Activated naive CD8-positive, alpha-beta T cell treated with anti-CD3 and anti-CD28 coated beads for 36 hours (primary cell): ENCODE measurements at places on chromosomes 16 and 17. TPM values are rescaled to one million over a fixed set of nuclear protein-coding genes. Genes with fewer than 3 reads are reported as not detected.

DNA sequence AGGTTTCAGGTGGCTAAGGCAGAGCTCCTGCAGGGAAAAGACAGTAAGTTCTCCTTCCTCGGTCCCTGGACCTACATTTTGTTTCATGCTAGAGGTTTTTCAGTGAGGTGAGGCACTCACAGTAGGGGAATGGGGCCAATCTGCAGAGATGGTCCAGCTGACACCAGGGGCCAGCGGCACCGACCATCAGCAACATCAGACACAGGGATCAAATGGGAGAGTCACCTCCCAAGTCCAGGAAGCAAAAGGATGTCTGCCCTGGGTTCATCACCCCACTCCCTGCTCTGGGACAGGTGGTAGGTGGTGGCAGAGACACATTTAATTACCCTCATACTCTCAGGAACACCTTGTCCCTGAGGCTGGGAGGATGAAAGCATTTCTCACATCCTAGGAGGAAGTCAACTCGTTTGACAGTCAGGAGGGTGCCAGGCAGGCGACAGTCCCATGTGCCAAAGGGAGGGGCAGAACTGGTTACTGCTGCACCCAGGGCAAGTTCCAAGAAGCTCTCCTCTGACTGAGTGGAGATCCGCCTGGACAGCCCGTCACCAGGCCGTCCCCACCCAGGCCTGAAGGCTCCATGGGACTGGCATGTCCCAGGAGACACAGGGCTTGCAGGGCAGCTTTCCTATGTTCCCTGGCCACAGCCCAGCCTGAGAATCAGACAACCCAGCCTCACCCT, 19.2 kb downstream of the ATP6V0D1 start:
- no peak for DNase-seq

GRCh38 chr17:50003911-50004310, 8.9 kb upstream of the DLX3 start:
- DNase-seq, result no peak

DNA sequence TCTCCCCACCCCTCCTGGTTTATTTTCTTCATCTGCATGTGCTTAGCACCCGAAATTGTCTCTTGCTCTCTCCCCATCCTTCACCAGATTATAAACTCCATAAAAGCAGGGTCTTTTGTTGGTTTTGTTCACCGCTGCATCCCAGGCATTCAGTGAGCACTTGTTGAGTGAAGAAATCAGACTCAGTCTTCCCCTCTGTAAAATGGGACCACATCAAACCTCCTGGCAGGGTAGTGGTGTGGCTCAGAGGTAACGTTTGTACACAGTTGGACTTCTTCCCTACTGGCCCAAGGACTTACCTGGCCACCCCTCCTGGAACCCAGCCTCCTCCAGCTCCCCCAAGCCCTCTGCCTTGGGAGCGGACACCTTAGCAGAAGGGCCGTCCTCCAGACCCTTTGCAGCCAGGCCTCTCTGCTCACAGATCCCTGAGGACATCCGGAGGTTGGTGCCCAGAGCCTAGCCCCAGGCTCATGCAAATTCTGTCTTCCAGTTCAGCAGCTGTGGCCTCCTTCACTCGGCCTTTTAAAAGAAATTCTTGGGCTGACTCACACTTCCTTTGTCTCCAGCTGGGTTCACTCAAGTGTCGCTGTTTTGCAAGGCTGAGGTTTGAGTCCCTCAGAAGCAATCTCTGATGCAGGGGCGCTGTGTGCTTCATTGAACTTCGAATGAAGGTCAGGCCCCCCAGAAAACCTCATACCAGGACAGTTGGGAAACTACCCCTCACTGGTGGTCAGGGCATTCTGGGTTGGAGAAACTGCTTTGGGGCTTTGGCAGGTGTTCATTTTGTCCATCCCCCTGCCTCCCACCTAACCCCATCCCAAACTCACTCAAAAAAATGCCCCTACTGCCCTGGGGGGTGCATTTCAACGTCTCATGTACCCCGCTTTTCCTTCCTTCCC, 16.8 kb upstream of the RMI2 start:
- peak; percentile 60 for DNase-seq

DNA sequence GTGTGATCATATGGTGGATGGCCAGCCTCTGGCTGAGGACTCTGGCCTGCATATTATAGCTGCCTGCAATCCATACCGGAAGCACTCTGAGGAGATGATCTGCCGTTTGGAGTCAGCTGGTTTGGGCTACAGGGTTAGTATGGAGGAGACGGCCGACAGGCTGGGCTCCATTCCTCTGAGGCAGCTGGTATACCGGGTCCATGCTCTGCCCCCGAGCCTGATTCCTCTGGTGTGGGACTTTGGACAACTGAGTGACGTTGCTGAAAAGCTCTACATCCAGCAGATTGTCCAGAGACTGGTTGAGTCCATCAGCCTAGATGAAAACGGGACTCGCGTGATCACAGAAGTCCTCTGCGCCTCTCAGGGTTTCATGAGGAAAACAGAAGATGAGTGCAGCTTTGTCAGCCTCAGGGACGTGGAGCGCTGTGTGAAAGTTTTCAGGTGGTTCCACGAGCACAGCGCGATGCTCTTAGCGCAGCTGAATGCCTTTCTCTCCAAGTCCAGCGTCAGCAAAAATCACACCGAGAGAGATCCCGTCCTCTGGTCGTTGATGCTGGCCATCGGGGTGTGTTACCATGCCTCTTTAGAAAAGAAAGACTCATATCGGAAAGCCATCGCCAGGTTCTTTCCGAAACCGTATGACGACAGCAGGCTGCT, 69.0 kb upstream of the ENDOV start:
- DNase-seq, result no peak

- peak; percentile 57 for DNase-seq
These were observed 28.4 kb downstream of the CDH13 start for GRCh38 chr16:82655072-82655714.

RUSF1 gene
- 37.4 TPM for total RNA-seq

KRTAP9-4 gene
- total RNA-seq, result not detected
